ENCODE measurements at places on chromosomes 5 and 9.
A peak's percentile ranks its signal among the peaks of the same experiment; 100 is the strongest.

- no peak overlapping the region for H3K27ac ChIP-seq
- no peaks in the 10 kb centered on the region for H3K36me3 ChIP-seq
- DNase-seq, result no peak
- H3K4me1 ChIP-seq, result no peaks in the 10 kb centered on the region
These were observed 118.6 kb upstream of the COL5A1 start for GRCh38 chr9:134522976-134523375.

- peaks cover 79% of the 10 kb centered on the region for H3K36me3 ChIP-seq
- H3K27ac ChIP-seq, result peak overlapping the region; percentile 95
- no peaks in the 10 kb centered on the region for H3K27me3 ChIP-seq
- DNase-seq, result no peak
- H3K4me1 ChIP-seq, result peaks cover 69% of the 10 kb centered on the region
These were observed 5.9 kb downstream of the SURF4 start for GRCh38 chr9:133369933-133370332.

DNA sequence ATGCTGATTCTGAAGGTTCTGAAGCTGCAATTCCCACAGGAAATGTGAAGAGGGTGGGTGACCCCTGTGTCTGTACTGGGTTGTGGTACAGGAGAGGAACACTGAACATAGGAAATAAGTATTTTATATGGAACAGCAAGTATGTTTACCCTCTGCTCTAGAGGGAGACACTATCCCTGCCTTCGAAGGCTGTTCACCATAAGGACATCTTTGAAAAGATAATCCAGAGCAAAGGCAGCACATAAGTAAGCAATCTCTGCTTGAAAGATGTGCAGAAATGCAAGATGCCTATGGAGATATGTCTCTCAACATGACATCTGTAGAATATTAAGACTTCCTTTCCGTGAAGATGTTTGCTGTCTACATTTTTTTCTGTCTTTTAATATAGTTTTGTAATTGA, 184.4 kb upstream of the EFNA5 start:
- no peak overlapping the region for H3K4me3 ChIP-seq
- H3K27me3 ChIP-seq, result no peaks in the 10 kb centered on the region
- no peaks in the 10 kb centered on the region for H3K36me3 ChIP-seq
- no peak overlapping the region for H3K27ac ChIP-seq
- no peaks in the 10 kb centered on the region for H3K4me1 ChIP-seq
- no peak for DNase-seq

GRCh38 chr5:34600118-34600493, 56.0 kb upstream of the RAI14 start:
- H3K27me3 ChIP-seq, result peaks cover 5% of the 10 kb centered on the region
- H3K36me3 ChIP-seq, result no peaks in the 10 kb centered on the region
- DNase-seq, result no peak
- no peaks in the 10 kb centered on the region for H3K4me1 ChIP-seq
- no peak overlapping the region for H3K4me3 ChIP-seq

DNA sequence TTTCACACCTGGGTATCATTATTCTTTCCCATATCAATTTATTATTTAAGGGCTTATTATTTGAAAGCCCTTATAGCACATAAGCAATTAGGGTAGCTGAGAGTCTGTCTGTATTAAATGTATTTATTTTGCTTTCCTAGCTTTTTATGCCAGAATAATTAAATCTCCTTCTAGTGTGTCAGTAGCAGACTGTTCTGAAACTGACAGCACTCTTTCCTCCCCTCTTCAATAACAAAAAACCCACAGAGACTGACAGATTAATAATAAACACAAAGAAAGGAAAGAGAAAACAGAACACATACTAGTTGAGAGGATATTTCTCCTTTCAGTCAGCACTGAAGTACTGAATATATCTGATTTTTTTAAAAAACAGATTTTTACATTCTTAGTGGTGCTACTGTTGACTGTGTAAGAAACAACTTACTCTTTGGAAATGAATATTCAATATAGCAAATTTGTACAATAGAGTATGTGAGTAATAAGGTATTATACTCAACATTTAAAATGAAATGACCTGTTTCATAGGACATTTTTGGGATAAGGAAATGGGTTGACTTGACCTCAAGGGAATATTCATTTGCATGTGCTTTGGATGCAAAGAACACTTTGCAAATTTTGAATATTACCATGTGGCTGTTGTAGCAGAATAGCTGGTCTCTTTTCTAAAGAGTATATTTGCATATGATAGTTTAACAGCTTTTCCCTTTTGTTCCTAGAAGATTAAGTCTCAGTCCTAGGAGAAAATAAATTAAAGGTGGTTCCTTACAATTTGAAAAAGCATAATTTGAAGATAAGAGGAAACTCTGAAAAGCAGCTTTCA, 208.3 kb downstream of the SPATA31D1 start:
- H3K4me3 ChIP-seq, result no peak overlapping the region
- DNase-seq, result no peak
- no peaks in the 10 kb centered on the region for H3K27me3 ChIP-seq
- H3K36me3 ChIP-seq, result no peaks in the 10 kb centered on the region

DNA sequence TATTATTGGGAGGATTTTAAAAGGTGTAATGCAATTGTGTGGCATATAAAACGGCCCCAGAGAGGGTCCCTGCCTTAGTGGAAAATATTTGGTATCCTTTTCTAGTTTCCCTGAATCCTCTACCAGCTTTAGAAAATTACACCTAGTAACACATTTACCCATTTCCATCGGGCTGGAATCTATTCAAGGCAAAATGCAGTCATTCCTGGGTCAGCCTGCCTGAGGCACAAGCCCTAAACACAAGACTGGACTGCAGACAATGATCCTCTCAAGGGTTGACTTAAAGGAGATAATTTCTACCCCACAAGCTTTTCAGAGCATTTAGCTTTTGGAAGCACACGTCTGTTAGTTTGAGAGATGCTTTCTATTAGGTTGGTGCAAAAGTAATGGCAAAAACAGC, 124.4 kb upstream of the ADAMTSL1 start:
- no peak for DNase-seq
- H3K4me1 ChIP-seq, result no peaks in the 10 kb centered on the region
- H3K27me3 ChIP-seq, result peaks cover 2% of the 10 kb centered on the region
- no peak overlapping the region for H3K4me3 ChIP-seq

DNA sequence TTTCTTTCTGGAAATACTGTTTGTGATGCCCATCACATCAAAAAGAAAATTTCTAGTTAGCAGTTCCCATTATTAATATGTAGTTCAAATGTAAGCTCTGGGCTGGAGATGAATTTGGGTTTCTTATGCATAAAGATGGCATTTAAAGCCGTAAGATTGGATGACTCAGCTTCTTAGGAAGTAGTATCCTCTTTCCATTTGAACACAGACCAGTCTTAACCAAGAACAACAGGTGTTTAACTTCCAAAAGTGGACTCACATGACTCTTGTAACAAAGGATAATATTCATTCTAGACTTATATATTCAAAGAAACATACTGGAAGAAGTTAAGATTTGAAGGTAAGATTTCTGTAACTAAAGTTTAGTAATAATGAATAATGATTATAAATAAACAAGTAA, 330.5 kb downstream of the TLR4 start:
- H3K27me3 ChIP-seq, result peaks cover 11% of the 10 kb centered on the region
- no peak overlapping the region for H3K4me3 ChIP-seq
- H3K36me3 ChIP-seq, result no peaks in the 10 kb centered on the region
- no peaks in the 10 kb centered on the region for H3K4me1 ChIP-seq
- no peak overlapping the region for H3K27ac ChIP-seq
- DNase-seq, result no peak

- H3K4me3 ChIP-seq, result no peak overlapping the region
- DNase-seq, result no peak
- no peaks in the 10 kb centered on the region for H3K27me3 ChIP-seq
- no peaks in the 10 kb centered on the region for H3K4me1 ChIP-seq
- no peak overlapping the region for H3K27ac ChIP-seq
These were observed 102.4 kb upstream of the SMC2 start for GRCh38 chr9:103991698-103992097.

DNA sequence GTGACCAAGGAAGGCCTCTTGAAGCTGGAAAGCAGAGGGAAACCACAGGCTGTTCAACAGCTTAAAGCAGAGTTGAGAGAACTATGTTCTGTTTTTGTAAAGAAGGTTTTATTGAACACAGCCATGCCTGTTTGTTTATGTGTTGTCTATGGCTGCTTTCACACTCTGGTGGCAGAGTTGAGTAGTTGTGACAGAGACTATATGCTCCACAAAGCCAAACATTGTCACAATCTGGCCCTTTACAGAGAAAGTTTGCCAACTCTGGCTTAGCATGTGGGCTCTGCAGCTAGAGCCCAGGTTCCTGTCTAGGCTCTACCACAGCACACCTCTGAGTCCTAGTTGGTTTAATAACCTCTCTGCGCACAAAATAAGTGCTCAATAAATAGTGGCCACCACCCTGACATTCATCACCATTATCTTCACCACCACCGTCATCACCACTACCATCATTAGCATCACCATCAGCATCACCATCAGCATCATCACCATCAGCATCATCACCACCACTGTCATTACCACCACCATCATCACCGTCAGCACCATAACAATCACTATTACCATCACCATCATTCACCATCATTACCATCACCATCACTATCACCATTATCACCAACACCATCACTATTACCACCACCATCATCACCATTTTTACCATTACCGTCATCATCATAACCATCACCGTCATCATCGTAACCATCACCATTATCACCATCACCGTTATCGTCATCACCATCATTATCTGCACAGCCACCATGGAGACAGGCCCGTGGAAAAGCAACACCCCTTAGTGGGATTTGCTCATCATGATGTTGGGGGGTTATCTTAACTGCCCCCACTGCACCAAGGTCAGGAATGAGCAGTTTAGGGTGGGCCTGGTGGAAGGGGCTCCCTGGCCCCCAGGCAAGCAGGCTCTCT, 18.3 kb downstream of the AKNA start:
- H3K4me1 ChIP-seq, result peaks cover 90% of the 10 kb centered on the region
- no peaks in the 10 kb centered on the region for H3K27me3 ChIP-seq
- peaks cover 78% of the 10 kb centered on the region for H3K36me3 ChIP-seq
- no peak for DNase-seq

GRCh38 chr5:127307868-127308267, 17.3 kb downstream of the MEGF10 start:
- H3K27ac ChIP-seq, result no peak overlapping the region
- H3K36me3 ChIP-seq, result no peaks in the 10 kb centered on the region
- H3K27me3 ChIP-seq, result no peaks in the 10 kb centered on the region
- no peak overlapping the region for H3K4me3 ChIP-seq
- no peak for DNase-seq
